ENCODE measurements at places on chromosomes 7 and 10.

DNA sequence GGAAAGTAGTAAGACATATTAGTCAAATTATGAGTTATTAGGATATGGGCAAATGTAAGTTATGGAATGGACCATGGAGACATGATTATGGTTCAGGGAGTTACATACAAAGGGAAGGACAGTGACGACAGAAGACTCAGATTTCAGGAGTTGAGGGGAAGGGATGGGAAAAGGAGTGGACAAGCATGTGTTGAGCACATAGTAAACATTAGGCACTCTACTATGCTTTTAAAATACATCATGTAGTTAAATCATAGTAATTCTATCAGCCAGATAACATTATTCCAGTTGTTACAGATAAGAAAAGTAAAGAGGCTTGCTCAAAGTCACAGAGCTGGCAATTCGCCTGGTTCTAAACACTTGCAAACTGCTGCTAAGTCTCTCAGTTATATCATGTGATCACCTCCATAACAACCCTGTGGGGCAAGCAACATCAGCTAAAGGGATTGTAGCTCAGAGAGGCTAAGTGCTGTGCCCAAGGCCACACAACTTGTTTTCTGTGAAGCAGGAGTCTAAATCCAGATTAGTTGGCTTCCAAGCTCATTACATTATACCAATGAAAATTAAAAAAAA, 115.2 kb upstream of the MDFIC start:
- peak; percentile 40 for DNase-seq

GRCh38 chr10:3433131-3433530, 260.5 kb upstream of the PITRM1 start:
- DNase-seq, result no peak

DNA sequence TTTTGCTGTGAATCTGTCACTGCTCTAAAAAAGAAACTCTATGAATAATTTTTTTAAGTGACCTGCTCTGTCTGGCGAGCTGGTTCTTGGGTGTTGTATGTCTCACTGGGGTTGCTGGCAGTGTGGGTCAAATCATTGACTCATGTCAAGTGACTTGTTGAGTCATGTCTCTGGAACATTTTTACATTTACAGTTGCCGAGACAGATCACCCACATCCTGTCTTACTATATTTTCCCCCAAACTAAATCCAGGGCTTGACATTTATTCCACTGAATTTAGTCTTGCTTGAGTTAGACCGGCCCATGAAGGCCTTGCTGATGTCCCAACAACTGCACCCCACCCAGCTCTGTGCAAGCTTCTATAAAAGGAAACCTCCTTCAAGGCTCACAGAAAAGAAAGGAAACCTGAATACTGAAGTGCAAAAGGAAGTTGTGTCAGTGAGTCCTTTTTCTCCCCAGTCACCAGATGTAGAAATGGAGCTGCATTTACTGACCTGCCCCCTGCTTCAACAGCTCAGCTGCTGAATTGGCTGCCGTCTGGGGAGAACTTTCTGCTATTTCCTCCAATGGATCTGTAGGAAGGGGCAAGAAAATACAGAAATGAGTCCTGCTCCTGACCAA, 290.3 kb downstream of the TNS3 start:
- no peak for DNase-seq

DNA sequence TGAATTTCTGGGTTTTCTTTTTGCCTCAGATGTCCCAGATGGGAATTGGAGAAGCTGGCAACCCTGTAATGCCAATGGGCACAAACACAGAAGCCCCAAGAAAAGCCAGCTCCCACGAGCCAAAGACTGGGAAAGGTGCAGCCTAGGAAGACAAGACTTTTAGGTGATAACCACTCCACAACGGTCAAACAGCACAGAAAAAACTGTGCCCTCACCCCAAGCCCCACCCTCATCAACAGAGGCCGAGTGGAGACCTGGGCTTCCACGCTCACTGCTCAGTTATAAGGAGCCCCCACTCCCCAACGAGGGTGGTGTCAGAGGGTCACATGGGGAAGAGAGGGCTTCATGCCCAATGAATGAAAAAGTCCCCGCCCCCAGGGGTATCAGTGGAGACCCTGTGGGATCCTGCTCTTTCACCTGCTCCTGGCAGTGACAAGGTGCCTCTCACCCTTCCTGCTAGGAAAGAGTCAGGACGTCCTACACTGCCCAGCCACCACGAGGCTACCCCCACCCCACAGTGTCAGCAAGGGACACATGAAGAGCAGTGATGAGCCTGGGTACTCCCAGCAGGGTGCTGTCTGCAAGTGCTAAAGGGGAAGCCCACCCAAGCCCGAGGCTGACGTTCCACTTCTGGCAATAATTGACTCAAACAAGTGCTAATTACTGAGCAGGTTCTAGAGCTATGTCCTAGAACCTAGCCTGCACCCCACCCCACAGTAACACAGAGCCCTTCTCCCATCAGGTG, 8.3 kb downstream of the TMEM273 start:
- no peak for DNase-seq

GRCh38 chr10:2011106-2011716, 273.9 kb upstream of the ADARB2 start:
- DNase-seq, result no peak

GRCh38 chr7:134941952-134942351, 44.4 kb upstream of the AGBL3 start:
- DNase-seq, result no peak

GRCh38 chr10:97518301-97519043, 19.7 kb downstream of the UBTD1 start:
- peak; percentile 44 for DNase-seq

GRCh38 chr10:112904000-112904399, 46.0 kb upstream of the TCF7L2 start:
- peak; percentile 15 for DNase-seq

DNA sequence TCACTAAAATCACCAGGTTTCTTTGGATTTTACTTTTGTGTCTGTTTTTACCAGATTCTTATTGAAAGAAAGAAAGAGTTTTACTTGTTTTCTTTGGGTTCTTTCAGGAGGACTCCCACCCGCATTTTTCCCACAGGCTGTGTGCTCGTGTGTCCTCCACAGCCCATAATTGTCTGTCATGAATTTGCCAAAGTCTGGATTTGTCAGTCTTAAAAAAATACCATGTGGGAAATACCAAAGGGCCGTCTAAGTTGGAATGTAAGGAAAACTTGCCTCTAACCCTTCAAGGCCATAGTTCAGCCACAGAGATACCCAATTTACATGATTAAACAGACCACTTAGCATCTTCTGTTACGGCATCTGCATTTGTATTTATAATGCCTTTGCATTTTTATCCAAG, 41.3 kb upstream of the INHBA start:
- DNase-seq, result no peak

GRCh38 chr7:47357863-47358262, 224.0 kb downstream of the TNS3 start:
- DNase-seq, result no peak

- no peak for DNase-seq
Observed at GRCh38 chr10:53904506-53905241, 896.4 kb downstream of the PCDH15 start.

- peak; percentile 60 for DNase-seq
Observed at GRCh38 chr10:26573674-26574073, 123.8 kb upstream of the PDSS1 start.

DNA sequence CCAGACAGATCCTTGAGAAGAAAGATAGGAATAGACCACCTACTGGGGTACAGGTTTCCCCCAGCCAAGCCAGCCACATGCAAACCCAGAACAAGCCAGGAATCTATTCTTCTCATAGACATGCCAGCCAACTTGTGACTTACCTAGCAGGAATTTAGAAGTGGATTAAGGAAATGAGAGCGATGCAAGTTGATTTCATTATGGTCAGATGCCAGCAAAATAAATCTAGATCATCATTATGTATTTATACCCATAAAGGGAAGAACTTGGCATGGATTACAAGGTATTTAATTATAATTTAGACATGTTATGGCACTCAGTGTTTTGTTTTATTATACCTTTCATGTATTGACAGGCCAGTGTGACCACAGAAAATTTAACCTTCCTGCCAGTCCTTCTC, 32.8 kb downstream of the SLC35G1 start:
- no peak for DNase-seq

DNA sequence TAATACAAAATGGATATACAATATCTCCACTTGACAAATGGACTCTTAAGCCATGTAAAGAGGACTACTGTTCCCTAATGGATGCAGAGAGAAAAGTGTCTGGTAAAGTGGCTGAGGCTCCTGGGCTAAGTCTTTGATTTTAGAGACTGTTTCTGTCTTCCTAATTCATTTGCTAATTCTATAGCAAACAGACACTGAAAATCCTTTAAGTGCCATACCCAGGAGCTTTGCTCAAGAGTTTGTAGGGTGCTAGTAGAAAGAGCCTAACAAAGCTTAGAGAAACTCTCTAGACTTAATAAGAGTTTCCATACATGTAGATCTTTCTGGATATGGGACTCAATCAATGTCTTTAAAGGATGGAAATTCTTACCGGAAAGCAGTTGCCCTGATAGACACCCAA, 16.7 kb downstream of the CEP55 start:
- no peak for DNase-seq

- DNase-seq, result no peak
Observed at GRCh38 chr10:34047389-34047788, 712.9 kb upstream of the NRP1 start.

- DNase-seq, result peak; percentile 66
Observed at GRCh38 chr10:112280205-112280921, 2.8 kb upstream of the TECTB start.

DNA sequence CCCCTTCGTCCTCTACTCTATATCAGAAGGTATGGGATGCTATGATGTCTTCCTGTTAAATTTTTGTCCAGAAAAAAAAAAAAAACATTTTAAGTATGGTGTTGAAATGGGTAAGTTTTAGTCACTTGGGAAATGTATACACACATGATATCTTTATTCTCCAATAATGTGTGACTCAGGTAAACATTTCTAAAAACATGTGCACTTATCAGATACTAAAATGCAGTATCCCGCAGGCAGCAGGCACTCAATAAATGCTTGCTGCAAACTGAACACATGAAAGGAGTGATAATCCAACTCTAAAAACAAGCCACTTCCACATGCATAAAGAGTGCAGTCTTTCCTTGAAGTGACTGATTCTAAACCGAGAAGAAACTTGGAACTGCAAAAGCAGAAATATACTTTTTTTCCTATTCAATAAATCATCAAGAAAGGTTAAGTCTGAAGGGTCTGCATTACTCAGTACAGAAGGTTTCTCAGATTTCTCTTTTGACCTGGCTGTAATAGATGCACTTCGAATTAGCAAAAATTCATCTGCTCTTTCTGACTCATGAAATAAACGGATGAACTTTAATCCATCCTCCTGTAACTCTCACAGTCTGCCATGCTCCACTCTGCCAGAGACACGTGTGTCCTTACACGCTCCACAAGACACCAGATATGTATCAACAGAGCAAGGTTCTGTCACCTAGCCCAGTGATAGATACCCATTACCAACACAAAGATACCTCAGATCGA, 84.0 kb downstream of the HIPK2 start:
- no peak for DNase-seq

- peak; percentile 59 for DNase-seq
Observed at GRCh38 chr7:19982841-19983835, 209.7 kb upstream of the TMEM196 start.

DNA sequence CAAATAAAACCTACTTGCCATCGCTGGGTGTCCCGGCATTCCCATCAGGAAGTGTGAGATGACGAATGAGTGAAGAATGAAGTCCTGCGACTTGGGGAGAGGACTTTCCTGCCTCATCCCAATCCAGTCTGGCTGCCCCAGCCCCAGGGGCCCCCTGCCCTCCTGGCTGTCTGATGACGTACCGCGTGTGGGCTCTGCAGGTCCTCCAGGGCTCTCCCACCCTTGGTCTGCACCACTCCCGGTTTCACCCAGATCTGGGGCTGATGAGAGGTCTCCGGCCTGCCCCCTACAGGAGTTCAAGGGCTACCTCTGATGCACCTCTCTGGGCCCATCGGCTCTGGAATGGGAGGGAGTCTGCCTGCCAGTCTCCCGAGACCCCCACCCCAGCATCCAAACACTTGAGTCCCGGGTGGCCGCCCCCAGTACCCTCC, 9.8 kb downstream of the ATP6V1F start:
- DNase-seq, result no peak

GRCh38 chr10:13717571-13717935, 130.8 kb downstream of the PRPF18 start:
- no peak for DNase-seq

- no peak for DNase-seq
Observed at GRCh38 chr7:29847916-29848315, 41.6 kb downstream of the WIPF3 start.

DNA sequence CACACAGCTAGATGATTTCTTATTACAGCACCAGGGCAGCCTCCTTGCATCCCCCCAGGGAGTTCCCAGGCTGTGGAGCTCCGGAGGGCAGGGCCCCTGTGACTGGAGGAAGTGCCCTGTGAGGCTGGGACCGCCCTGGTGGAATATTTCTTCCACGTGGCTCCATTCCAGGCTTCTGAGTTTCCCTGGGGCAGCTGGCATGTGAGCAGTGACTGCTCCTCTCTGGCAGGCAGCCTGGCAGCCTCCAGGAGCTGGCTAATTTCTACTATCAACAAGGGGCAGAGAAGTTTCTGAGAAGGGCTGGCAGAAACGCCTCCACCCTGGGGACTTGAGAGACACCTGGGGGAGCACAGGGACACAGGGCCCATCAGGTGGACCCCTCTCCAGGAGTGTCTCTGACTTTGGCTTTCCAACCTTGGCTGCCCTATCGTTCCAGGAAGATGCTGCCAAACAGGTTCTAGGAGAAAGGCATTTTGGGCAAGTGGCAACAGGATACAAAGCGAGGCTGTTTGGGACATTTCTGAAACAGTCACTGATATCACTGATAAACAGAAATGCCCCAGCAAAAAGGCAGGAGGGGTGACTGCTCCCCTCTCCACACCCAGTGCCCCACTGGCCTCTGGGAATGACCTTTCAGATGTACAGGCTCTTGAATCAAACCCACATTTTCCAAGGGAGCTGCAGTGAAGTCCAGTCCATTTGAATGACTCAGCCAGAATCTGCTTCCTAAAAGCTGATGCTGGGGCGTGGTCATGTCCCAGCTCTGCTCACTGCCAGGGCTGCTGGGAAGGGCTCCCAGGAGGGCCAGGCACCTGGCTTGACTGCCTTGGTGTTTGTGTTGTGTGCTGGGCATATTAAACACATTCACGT, 16.1 kb downstream of the MYOF start:
- peak; percentile 70 for DNase-seq

DNA sequence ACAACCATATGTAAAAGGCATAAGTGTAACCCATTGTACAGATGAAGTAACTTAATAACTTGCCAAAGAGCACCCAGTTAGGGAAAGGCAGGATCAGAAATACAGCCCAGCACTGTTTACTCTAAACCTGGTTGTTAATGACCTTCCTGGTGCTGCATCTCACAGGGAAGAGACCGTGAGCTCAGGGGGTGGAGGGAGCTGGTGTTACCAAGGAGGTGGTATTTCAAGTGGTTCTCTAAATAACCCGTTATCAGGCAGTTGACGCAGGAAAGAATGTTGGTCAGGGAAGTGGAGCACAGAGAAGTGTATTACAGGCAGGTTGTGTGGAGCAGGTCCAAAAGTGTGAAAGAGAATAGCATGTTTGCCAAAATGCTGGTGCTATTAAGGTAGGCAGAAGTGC, 4.4 kb upstream of the ST7 start:
- DNase-seq, result no peak

DNA sequence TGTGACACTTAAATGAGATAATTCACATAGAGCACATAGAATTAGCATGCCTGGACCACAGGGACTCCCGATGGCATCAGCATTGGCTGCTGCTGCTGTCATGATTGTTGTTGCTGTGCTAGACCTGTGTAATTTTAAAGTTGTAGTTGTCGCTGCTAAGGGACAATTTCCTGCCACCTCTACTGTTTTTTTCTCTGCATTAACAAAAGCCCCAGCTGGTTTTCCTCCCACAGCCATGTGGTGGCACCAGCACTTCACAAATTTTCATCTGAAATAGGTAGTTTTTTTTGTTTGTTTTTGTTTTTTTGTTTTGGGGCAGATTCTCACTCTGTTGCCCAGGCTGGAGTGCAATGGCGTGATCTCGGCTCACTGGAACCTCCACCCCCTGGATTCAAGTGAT, 25.4 kb upstream of the PRXL2A start:
- DNase-seq, result peak; percentile 61
